CD8-positive, alpha-beta memory T cell (primary cell): ENCODE measurements at places on chromosomes 7 and 10.

DNA sequence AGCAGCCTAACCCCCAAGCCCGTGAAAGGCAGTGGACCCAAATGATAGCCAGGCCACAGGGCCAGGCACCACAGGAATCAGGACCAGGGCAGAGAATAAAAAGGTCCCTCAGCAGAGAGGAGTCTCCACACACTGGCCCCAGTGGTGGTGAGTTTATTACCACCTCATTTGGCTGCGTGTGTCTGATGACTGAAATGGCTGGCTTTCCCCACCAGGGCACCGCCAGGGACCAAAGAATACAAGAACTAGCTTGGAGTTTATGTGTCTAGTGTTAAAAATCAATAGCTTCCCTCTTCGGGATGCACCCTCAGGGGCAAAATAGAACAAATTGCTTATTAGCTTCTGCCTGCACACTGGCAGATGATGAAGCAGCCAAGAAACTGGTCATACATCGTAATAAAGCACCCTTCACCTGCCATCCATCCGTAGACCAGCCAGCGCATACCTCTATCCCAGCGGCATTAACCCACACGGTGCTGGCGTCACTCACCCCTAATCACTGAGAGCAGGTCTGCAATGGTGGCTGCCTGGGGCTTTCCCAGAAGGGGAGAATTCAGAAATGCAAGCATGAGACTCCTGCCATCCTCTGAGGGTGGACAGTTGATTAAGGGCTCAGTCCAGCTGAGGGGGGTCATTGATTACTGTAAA, 223.7 kb upstream of the ZMIZ1 start:
- no peak for DNase-seq

DNA sequence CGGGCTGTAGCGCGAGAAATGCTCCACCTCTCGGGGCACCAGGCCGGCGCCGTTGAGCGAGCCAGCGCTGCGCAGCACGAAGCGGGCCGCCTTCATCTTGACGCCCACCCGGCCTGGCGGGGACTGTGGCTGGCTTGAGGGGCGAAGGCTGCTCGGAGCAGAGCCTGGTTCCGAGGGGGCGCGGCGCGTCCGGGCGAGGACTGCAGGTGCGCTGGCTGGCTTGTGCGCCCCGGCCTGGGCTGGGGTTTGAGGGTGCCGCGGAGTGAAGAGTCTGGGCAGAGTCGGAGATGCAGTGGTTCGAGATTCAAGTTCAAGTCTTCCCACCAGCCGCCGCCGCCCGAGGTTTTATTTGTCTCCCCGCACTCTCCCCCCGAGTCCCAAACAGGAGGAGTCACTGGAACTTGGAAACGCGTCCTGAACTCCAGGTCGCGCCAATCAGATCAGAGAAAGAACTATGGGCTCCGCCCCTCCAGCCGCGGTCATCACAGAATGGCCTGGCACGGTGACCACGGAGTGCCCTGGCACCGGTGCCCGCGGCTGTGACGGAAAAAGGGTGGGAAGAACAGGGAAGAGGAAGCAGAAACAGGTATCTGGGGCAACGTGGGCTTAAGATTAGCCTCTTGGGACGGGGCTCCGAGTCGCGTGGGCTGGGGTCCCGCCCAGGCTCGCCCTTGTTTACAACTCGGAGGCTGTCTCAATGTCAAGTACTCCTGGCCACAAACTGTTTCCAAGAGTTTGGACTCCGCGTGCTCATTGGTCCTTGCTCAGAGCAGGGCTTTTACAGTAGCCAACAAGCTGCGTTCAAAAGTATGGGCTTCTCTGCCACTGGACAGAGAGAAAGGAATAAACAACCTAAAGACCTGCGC, at the start of gene PDK4:
Gene PDK4, minus strand, starts transcription at position 319 of the 866 bp plus-strand sequence. Its CDS starts 223 bp downstream, at position 96.
- no peak for DNase-seq

DNA sequence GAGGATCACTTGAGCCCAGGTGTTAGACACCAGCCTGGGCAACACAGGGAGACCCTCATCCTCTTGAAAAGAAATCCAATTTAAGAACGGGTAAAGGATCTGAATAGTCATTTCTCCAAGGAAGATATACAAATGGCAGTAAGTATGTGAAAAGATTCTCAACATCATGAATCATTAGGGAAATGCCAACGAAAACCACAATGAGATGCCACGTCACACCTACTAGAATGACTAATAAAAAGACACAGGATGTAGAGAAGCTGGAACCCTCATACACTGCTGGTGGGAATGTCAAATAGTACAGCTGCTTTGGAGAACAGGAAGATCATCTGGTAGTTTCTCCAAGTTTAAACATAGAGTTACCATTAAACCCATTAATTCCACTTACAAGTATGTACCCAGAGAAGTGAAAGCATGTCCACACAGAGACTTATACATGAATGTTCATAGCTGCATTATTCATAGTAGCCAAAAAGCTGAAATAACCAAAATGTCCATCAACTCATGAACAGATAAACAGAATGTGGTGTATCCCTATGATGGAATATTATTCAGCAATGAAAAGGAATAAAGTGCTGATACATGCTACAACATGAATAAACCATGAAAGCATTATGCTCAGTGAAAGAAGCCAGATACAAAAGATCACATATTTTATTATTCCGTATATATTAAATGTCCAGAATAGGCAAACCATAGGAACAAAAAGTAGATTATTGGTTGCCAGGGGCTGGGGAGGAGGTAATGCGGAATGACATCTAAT, 13.1 kb upstream of the ZMIZ2 start:
- DNase-seq, result peak; percentile 54

DNA sequence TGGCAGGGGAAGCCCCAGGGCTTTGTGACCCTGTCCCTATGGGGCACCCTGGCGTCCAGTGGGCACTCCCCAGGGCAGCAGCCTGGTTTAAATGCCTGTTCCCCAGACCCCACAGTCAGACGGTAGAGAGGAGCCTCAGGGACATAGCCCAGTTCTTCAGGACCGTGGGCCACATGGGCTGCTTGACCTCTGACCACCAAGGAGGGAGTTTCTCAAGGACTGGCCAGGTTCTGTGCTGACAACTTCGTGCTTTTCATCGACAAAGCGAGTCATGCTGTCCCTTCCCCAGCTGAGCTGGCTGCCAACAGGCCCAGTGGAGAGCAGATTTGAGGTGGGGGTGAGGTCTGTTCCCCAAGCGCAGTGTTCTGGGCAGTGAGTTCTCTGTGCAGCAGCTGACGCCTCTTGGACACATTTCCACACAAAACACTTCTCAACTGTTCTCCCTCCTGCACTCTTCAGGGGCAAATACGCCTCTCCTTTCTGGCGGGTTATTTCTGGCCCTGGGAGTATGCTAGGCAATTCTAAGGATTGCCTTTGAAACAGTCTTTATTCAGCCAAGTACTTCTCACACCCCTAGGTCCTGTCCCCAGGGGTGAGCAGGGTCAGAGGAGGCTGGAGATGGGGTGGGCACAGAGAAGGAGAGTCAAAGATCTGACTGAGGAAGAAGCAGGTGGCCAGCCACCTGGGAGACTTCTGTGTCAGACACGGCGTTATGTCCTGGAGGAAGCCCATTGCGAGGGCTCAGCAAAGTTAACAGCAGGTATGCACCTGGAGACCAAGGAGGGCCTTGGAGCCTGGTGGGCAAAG, 57.3 kb upstream of the CAMK2B start:
- no peak for DNase-seq

DNA sequence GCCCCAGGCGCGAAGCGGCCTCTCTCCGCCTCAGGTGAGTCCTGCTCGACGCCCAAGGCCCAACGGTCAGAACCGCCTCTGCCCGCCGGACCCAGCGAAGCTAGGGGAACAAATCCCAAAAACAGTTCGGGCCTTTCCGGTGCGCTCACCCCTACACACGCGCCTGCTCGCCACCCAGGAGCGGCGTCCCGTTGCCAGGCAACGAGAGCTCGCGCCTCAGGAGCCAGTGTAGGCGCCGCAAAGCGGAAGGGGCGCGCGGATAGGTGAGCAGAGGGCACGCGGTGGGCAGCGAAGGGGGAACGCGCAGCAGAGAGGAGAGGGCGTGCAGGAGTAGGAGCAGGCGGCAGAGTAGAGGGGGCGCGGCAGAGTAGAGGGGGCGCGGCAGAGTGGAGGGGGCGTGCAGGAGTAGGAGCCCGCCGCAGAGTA, at the start of the genes DYDC1 and DYDC2:
Gene DYDC1, minus strand, starts transcription at position 193 of the 426 bp plus-strand sequence. CDS start 4,154 bp downstream, outside the sequence.
Gene DYDC2, plus strand, starts transcription at position 219 of the 426 bp plus-strand sequence. CDS start 5,663 bp downstream, outside the sequence.
- DNase-seq, result peak; percentile 57

DNA sequence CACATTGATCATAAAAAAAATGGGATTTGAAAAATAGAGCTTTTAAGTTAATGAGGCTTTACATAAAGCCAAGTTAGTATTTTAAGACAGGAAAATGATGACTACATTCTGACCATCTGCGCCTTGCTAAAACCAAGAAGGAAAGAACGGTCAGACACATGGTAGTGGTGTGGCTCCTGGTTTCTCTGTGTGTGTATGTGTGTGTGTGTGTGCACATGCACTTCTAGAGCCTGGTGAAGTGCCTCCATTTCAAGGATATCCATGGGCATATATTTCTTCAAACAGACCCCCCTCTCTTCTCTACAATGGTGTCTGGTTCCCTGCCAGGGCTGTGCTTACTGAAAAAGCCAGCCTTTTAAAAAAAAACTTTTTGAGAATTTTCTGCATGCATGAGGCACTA, 80.9 kb downstream of the FRMPD2 start:
- no peak for DNase-seq

DNA sequence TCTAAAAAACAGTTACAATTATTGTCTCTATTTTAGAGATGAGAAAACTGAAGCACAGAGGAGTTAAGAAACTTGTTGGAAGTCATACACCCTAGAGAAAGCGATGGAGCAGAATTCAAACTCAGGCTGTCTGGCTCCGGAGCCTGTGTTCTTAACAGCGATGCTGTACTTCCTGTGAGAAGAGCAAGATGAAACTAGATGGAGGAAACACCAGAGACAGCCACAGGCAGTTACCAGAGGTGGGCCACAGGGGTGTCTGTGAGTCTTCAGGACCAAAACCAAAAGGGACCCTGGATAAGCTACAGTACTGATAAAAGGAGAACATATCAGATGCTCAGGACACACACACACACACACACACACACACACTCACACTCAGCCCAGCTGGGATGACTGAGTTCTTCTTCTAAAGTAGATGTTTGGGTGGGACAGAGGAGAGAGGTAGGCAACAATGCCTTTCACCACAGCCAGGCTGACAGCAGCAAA, 289.2 kb downstream of the FZD1 start:
- DNase-seq, result no peak

- no peak for DNase-seq
Measured at GRCh38 chr10:82953331-82953730, 1078.3 kb downstream of the NRG3 start.

- DNase-seq, result no peak
Measured at GRCh38 chr10:122478971-122479370, 17.6 kb downstream of the HTRA1 start.

GRCh38 chr10:24425151-24425550, 216.2 kb downstream of the KIAA1217 start:
- no peak for DNase-seq

DNA sequence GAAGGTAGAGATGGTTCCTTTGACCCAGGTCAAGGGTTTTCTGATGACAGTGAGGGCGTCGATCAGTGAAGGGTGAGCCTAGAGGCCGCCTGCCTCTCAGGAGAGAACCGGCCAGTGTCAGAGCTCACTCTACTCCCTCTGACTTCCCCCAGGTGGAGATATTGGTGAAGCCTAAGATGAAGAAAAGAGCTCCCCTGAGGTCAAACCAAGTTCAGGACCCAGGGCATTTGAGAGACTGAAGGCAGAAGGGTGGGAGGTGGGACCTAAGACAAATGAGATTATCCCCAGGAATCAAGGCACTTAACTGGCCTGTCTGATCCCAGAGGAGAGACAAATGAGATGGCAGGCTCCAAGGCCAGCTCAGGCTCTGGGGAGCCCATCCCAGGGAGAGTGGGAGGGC, 104.7 kb downstream of the CDH23 start:
- no peak for DNase-seq

GRCh38 chr7:143299346-143299745, 11.2 kb downstream of the CASP2 start:
- no peak for DNase-seq

- no peak for DNase-seq
Measured at GRCh38 chr10:112593023-112593422, 146.0 kb downstream of the VTI1A start.

- DNase-seq, result no peak
Measured at GRCh38 chr10:102713539-102713813, 721 bp downstream of the ARL3 start.

DNA sequence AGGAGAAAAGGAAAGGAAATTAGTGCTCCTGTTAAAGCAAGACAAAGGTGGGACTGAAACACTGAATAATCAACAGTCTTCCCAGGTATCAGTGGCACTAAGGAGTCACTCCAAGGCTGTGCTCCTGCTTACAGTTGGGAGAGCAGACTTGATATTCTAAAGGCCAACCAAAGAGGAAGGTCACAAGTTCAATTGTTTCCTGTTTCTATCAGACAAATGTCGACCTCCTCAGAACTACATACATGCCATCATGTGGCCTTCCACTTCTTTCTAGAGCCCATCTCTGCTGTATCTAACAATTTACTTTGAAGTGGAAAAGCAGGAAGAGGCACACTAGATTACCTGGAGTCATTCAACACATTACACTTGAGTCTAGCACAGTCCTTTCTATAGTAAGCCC, 3.4 kb downstream of the ZNF239 start:
- no peak for DNase-seq

DNA sequence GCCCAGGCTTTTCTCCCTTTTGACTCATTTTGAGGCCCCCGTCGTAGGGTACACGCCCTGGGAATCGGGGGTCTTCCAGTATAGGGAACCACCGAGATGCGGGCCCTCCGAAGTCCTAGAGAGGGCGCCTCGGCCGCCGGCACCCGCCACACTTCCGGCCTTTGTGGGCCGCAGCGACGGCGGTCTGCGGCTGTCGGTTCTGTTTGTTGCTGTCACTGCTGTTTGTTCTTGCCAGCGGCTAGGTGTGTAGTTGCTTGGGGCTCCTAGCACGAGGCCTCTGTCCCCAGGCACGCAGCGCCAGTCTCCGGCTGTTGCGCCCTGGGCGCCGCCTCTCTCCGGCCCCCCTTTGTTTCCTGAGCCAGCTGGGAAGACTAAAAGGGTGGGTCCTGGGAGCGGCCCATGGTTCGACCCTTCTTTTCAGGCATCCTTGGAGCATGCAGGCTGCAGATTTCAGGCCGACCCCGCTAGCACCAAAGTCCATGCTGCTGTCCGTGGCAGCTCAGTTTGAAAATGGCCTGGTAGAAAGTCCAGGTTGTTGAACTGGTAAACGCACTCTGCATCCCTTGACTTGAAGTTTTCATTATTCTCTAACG, 17.8 kb upstream of the ZKSCAN1 start:
- peak; percentile 79 for DNase-seq

DNA sequence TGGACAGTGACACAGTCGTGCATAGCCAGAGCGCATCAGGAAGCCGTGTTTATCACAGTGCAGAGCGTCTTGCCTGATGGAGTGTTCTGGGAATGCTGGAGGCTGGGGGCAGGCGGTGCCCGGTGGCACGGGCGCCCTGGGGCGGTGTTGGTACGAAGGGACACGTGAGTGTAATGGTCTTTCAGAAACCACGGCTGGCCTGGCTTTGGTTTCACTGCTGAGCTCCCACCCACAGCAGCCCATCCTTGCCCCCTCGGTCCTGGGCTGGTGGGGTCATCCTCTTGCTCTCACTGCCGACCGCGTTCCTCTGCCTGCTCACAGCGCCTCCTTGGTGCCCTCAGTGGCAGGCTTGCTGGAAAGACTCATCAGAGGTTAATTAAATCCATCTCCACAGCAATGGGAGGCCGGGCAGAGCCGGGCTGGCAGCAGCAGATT, 50.6 kb downstream of the NKX6-2 start:
- DNase-seq, result no peak

- DNase-seq, result no peak
Measured at GRCh38 chr7:158074896-158075632, 512.6 kb downstream of the PTPRN2 start.

- no peak for DNase-seq
Measured at GRCh38 chr7:80902019-80902418, 16.8 kb downstream of the SEMA3C start.
